ENCODE measurements at places on chromosomes 6 and 20.

GRCh38 chr6:145023116-145023726 is 712.1 kb downstream of the EPM2A start:
- peaks cover 9% of the 10 kb centered on the region for H3K27me3 ChIP-seq
- H3K4me1 ChIP-seq, result peaks cover 22% of the 10 kb centered on the region
- no peak for DNase-seq

- H3K4me3 ChIP-seq, result no peak overlapping the region
- peaks cover 33% of the 10 kb centered on the region for H3K36me3 ChIP-seq
- DNase-seq, result no peak
- peaks cover 12% of the 10 kb centered on the region for H3K4me1 ChIP-seq
- no peak overlapping the region for H3K27ac ChIP-seq
Measured at GRCh38 chr6:36852481-36853147, 13.4 kb upstream of the CPNE5 start.

DNA sequence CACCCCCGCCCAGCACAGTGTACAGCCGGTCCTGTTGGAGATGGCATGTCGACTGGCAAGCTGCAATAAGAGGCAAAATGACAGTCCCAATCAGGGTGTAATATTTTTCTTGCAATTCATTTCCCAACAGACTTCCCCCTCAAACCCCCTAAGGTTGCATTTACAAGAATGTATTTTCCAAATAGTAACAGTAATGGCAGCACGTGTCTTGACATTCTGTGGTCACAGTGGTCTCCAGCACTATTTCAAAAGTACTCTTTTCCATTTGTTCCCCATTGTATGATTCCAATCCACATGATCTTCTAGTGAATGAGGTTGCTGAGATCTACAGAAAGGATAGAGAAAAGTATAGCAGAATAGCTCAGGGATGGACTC is 97.8 kb upstream of the CARMIL1 start:
- DNase-seq, result no peak
- peaks cover 71% of the 10 kb centered on the region for H3K4me1 ChIP-seq
- H3K36me3 ChIP-seq, result no peaks in the 10 kb centered on the region
- no peaks in the 10 kb centered on the region for H3K27me3 ChIP-seq

- no peak for DNase-seq
- no peaks in the 10 kb centered on the region for H3K36me3 ChIP-seq
- peaks cover 62% of the 10 kb centered on the region for H3K27me3 ChIP-seq
Measured at GRCh38 chr6:56838965-56839364, 115.9 kb upstream of the BEND6 start.

DNA sequence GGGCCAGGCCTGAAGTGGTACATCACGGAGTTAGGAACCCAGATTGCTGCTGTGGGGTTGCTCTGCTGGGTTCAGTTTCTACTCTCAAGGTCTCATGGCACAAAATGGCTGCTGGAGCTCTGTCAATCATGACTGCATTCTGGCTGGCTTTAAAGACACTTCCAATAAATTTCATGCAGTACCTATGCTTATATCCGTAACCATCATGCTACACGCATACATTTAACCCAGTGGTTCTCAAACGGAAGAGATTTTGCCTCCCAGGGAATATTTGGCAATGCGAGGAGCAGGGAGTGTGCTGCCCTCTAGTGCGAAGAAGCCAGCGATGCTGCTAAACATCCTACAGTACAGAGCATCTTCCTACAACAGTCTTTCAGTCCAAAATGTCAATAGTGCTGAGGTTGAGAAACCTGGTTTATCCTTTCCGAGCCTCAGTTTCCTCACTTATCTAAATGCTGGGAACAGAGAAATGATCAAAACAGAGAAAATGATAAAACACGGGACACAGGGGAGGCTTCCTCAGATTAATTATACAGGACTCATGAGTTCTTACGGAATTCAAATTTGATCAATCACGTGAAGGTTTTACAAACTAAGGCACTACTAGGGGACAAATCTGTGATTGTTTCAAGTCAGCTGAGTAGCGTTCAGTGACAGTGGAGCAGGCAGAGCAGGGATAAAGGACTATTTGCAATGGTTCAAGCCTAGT is 9.6 kb upstream of the SLC2A10 start:
- H3K4me3 ChIP-seq, result no peak overlapping the region
- peaks cover 8% of the 10 kb centered on the region for H3K4me1 ChIP-seq
- H3K27me3 ChIP-seq, result peaks cover 19% of the 10 kb centered on the region
- H3K27ac ChIP-seq, result no peak overlapping the region
- no peak for DNase-seq
- H3K36me3 ChIP-seq, result no peaks in the 10 kb centered on the region

- no peaks in the 10 kb centered on the region for H3K27me3 ChIP-seq
- H3K4me1 ChIP-seq, result peaks cover 82% of the 10 kb centered on the region
- peaks cover 37% of the 10 kb centered on the region for H3K36me3 ChIP-seq
- H3K4me3 ChIP-seq, result peak overlapping the region; percentile 72
- DNase-seq, result no peak
Measured at GRCh38 chr20:58658760-58659159, 7.7 kb downstream of the STX16 start.

DNA sequence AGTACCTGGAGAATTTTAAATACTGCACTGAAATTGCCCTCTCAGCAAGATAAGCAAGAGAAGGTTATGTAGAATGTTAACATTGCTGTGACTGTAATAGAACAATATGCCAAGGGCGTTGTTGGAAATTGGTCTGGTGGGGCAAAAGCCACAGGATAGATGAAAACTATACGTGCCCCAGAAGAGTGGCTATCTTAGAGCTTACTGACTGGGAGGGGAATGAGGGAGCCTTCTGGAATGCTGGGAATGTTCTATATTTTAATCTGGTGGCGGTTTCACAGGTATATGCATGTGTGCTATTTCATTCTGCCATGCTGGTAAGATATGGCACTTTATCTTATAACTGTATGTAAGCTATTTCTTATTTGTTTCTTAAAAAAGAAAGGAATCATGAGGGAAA is 35.2 kb upstream of the YWHAB start:
- no peaks in the 10 kb centered on the region for H3K4me1 ChIP-seq
- DNase-seq, result no peak
- H3K27ac ChIP-seq, result no peak overlapping the region
- H3K36me3 ChIP-seq, result no peaks in the 10 kb centered on the region
- H3K4me3 ChIP-seq, result no peak overlapping the region
- peaks cover 14% of the 10 kb centered on the region for H3K27me3 ChIP-seq

DNA sequence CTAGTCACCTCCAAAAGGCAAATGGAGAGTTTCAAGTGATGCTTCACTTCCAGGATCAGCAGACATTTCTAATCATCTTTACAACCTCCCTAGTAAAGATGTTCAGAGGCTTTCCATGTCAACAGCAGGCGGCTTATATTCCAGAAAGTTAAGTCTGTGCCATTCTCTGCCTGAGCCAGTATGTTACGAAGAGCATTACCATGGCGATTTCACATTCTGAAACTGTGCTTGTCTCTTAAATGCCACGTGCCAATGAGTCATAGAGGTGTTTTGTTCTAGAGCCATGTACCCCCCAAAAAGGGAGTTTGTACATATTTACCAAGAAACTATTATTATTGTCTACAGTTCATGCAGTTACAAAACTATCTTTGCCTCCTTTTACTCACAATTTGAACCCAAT is 319.5 kb downstream of the FOXA2 start:
- no peak overlapping the region for H3K4me3 ChIP-seq
- no peaks in the 10 kb centered on the region for H3K36me3 ChIP-seq
- H3K4me1 ChIP-seq, result no peaks in the 10 kb centered on the region
- H3K27ac ChIP-seq, result no peak overlapping the region
